Kasumi-1 (cell line): ENCODE measurements at places on chromosomes 4 and X.
A peak's percentile ranks its signal among the peaks of the same experiment; 100 is the strongest.

DNA sequence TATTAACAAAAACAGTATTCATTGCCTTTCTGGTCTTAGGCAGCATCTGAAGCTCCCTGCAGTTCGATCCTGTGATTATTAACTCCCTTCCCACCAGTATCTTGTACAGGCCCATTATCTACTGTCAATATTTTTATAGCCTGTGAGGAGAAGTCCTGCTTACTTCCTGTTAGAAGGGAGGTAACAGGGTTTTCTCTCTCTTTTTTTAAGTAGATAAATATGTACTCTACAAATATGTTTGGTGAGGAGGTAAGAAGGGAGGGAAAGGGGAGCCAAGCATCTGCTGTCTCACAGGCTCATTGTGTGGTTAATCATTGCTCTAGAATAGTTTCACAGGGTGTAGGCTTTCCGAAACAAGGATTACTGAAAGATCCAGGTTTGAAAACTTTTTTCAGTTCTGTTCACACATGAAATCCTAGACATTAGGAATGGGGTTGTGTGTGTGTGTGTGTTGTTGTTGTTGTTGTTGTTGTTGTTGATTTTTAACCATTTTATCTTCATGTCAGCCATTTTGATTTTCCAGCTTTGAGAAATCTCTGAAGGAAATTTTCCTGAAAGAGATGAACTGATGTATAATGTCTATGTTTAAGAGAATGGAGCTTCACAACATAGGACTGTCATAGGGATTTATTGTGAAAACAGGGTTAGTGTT, 14.2 kb downstream of the ATOH1 start:
- DNase-seq, result no peak

DNA sequence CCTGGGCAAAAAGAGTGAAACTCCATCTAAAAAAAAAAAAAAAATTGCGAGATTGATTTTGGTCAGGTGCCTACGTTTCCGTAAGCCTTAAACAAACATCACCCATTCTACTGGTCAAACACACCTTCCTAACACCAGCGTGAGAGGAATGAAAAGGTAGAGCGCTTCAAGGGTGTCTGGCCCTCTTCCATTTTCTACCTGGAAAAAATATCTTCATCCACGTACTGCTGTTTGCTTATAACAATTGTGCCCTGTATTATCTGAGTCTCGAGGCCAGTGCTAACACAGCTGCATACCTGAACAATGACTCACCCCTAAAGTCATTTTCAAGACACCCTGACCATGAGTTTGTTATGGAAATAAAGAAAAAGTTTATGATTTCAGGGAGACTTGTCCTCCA, 13.9 kb downstream of the TMSB4X start:
- no peak for DNase-seq

- peak; percentile 67 for DNase-seq
Measured at GRCh38 chr4:4995103-4995907, 24.0 kb downstream of the CYTL1 start.

DNA sequence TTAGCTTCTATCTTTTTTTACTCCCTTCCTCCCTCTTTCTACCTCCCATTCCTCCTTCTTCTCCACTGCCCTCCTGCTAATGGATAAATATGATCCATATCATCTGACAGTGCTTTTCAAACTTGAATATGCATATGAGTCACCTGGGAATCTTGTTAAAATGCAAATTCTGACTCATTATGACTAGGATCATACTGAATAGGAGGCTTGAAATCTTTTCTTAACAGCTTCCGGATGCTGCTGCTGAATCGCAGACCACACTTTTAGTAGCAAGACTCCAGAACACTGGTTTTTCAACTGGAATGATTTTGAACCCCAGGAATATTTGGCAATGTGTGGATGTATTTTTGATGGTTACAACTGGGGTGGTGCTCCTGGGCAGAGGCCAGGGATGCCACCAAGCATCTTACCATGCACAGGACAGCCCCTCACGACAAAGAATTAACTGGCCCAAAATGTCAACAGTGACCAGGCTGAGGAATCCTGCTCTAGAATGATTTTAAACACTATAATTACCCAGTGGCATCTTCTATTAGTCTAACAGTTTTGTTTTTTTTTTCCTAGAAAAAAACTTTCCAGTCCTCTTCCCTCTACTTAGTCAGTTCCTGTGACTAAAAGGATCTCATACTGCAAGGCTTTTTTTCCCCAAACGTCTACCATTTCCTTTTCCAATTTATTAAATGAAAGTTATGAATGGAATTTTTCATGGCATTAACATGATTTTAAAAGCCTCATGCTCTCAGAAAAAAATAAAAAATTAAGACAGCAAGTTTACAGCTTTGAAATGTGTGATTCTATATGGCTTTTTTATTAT, 10.6 kb upstream of the PYURF start:
- no peak for DNase-seq

DNA sequence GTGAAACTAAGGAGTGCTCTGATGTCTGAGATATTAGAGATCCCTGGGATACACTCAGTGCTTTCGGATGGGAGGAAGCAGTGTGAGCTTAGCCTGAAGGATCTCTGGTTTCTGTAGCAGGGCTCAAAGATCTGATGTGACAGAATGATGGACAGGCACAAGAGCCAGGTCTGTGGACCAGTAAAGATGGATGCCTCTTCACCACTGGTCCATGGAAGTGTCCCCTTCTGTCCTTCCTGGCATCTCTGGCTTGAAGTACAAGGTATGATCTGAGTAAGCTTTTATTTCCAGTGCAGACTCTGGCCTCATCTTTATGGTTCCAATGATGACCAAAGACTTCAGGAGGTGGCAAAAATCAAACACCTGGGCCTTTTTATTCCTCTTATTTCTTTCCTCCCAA, 88.1 kb downstream of the TBC1D9 start:
- DNase-seq, result no peak
